ENCODE measurements at places on chromosomes 7 and 10.

DNA sequence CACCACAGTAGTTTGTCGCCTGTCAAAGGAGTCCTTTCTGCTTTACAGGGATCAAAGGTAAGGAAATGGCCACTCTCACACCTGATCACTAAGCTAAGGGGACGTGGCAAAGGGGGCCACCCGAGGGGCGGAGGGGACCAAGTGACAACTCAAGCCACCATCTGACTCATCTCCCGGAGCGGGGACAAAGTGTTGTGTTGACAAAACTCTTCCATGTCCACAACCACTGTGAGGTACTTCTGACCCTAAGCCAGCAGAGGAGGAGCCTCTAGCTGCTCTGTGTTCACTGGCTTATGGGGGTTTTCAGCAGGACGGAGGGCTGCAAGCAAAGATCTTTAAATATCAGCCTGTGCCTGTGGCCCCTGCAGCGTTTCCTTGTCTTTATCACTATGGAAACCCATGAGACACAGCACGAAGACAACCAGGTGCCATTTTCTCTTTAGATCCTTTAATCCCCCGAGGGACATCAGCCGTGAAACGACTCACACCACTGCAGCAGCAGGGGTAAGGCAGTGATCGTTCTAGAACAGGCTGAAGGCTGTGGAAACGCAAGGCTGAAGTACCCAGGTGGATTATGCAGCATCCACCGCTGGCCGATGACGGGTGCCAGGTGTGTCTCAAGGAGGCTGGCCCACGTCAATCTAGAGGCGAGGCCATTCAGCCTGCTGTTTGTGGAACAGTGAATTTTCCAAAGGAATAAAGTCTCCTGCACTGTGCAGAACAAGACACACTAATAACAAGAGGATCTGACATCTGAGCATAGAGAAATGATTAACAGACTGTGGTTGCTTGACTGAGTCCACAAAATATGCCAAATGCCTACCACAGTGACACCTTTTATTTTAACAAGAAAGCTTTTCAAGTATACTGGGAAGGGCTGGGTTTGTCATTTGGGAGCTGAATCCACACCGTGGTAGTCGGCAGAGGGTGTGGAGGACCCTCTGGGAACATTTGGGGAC, 26.6 kb upstream of the DDC start:
- no peak for DNase-seq

DNA sequence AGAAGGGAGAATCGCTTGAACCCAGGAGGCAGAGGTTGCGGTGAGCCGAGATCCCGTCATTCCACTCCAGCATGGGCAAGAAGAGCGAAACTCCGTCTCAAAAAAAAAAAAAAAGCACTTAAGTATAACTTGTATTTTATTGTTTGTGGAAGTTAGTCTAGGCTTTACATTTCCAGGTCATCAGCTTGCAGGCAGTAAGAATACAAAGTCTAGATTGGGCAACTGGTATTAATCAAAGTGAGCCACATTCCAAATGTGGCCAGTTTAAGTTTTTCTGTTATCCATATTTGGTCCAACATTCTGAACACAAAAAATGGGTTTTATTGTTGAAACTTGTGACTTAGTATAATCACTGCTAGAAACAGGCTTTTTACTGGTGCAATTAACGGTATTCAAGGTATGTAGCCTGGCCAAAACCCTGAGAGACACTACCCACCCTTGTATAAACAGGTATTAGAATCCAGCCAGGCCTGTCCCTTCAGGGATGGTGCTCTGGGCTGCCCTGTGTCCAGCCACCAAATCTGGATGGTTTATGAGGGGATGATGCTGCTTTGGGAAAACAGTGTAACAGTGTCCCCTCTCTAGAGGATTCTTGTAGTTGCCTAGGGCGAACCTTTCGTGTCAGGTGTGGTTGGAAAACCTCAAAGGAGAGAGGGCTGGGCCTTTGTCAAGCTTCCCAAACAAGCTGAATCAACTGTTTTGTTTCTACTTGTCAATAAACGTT, 122.1 kb upstream of the EFCAB10 start:
- DNase-seq, result no peak

DNA sequence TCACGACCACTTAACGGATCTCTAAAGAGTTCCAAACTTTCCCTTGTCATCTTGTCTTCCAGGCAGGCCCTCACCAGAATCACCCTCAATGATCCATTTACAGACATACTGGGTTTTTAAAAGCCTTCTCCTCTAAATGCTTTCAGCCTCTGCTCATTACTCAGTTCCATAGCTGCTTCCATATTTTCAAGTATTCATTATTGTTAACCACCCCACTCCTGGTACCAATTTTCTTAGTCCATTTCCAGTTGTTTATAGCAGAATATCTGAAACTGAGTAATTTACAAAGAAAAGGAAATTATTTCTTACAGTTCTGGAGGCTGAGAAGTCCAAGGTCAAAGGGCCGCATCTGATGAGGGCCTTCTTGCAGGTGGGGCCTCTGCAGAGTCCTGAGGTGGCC, 56.5 kb upstream of the NKX6-2 start:
- no peak for DNase-seq

- DNase-seq, result peak; percentile 94
Measured at GRCh38 chr10:102394079-102394800, 1.3 kb upstream of the NFKB2 start.

DNA sequence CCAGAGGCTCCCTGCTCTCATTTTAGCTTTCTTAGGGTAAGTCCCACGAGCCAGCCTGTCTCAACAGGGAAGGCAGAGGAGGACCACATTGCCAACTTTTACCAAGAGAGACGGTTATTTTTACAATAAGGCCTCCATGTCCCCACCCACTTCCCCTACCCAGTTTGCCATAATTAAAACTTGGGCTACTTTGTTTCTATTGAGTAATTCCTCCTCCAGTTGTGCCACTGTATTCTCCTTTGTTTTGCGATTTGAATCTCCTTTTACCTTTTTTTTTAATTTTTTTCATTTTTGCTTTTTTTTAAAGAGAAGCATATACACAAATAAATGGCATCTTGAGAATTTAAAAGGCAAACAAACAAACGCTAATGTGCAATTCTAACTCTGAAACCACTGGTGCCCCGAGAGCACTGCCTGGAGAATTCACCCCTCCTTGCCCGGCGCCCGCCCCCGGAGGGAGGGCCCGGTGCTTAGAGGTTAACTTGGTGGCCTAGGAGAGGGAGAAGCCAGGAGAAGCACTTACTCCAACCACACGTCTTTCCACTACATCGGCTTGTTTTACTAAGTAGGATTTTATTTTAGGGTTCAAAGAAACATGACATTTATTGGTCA, 282.3 kb downstream of the USP6NL start:
- DNase-seq, result no peak

DNA sequence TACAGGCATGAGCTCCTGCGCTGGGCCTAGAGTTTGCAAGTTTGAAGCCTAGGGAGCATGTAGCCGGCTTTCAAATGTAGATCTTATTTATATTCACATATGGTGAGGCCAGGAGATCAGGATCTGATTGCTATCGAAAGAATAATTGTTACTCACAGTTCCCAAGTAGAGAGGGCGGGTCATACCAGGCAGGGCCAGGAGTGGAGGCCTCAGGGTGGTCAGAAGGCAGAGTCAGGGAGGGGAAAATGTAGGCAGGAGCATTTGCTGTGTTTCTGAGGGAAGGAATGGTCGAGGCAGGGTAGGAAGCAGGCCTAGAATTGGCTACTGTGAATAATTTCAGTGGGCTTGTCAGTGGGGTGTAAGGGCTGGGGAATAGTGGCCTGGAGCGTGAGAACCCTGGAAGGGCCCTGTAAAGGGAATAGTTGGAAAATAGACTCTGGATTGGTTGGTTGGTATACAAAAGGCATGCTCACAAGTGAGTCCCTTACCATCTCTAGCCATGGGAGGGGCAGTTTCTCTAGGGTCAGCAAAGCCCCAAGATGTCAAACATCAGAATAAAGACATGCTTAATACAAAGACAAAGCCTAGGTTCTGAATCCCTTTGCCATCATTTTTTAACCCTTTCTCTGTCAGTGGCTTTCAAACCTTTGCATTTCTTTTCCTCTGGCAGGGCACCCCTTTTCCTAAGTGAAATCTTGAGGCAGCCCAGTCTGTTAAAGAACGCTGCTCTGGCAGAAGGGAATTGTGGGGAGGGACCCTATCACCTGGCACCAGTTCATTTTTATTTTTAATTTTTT, 36.0 kb upstream of the DLG5 start:
- no peak for DNase-seq

- DNase-seq, result no peak
Measured at GRCh38 chr7:24050991-24051560, 232.9 kb upstream of the NPY start.

GRCh38 chr10:26249681-26250080, 33.1 kb downstream of the GAD2 start:
- no peak for DNase-seq

- no peak for DNase-seq
Measured at GRCh38 chr7:90266808-90267207, 21.8 kb downstream of the CFAP69 start.

- no peak for DNase-seq
Measured at GRCh38 chr7:37686556-37687345, 3.2 kb downstream of the GPR141 start.

DNA sequence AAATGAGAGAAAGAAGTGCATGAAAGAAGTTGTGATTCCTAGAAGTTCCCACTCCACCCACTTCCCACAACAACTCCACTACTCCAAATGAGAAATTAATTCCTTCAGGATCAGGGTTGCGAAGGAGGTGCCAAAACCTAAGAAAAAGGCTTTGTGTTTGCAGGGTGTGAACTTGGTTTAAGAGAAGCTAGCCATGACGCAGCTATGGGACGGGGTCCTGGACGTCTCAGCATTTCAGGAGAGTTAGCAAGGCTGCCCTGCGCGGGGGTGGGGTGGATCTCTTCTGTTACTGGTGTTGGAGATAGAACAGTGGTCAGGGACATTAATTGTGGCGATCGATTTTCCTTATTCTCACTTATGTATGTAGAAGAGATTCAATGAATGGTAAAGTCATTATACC, 61.2 kb downstream of the CHST3 start:
- DNase-seq, result no peak

- DNase-seq, result no peak
Measured at GRCh38 chr10:53606981-53607380, 834.4 kb upstream of the MBL2 start.

GRCh38 chr7:158828133-158829020, 932 bp downstream of the ESYT2 start:
- DNase-seq, result no peak

DNA sequence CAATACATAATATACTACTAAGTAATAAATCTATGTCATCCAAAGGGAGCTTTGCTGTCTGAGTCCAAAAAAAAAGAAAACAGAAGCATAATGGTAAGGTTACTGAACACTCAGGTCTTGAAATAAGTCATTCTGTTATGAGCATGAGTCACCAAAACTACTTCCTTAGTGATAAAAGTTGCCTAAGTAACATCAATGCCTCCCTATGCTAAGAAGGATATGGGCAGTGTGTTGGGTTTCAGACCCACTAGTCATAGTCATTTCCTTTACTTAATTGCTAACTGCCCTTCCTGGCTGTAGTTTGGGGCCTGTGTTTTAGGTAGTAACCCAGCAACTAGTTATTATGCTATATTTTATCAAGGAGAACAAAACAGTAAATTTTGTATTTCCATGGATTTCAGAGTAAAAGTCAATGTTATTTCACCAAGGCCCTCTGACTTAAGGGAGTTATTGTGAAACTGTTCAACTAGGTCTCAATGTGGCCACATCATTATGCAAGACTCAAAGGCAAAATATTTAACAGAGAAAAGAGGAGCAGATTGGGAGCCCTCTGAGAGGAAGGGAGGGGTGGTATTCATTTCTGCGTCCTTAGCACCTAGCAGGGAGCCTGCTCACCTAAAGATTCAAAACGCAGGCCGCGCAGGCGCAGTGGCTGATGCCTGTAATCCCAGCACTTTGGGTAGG, 11.7 kb upstream of the VIM start:
- DNase-seq, result no peak

DNA sequence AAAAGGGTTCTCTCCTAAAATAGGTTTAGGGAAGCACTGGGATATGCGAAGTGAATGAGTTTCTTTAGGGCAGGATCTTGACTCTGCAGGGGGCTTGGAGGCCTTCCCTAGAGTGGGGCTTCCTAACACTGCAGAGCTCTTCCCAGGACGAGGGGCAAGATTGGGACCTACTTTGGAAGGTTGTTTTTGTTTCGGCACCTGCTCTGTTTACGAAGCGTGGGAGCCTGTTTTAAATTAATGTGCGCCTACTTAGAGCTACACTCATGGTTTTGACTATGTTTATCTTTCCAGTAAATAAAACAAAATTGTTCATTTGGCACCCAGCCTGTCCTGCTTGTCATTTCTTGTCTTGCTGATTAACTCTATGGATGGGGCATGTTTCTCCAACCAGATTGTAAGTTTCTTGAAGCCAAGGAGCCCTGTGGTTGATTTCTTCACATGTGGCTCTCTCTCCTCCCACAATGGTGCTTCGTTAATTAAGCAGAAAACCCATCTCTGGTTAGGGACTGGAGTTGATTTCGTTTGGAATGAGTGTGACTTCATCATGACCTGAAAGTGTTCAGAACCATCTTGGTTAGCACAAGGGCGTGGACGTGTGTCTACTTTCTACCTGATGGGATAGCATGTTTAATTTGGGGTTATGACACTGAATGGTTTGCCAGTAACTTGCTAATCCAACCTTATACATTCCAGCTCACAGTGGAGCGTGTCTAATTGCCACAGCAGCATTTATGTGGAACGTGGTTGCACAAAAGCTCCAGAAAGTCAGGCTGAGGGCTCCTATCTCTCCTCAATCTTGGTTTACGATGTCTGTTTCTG, 98.1 kb downstream of the TCF7L2 start:
- DNase-seq, result no peak

DNA sequence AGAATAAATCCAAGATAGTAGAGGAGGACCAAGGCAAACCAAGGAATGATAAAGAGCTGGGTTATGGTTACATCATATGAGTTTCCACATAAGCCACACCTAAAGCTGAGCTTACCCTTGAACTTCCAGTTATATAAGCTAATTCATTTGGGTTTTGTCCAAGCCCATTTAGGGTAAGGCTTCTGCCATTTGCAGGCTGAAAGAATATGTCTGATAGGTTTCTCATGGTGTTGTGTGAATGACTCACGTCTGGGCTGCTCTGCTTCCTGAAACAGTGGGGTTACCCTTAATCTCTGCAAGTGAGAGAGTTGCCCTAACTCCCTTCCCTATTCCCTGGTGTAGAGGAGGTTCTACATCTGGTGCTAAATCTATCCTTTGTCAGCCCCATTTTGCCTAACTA, 60.8 kb downstream of the PTTG1IP2 start:
- no peak for DNase-seq

GRCh38 chr7:134886353-134887057, 99.8 kb upstream of the AGBL3 start:
- DNase-seq, result no peak

GRCh38 chr10:114520453-114520852, 116.2 kb upstream of the AFAP1L2 start:
- DNase-seq, result no peak

- DNase-seq, result no peak
Measured at GRCh38 chr7:143878884-143879283, 23.1 kb downstream of the TCAF1 start.

DNA sequence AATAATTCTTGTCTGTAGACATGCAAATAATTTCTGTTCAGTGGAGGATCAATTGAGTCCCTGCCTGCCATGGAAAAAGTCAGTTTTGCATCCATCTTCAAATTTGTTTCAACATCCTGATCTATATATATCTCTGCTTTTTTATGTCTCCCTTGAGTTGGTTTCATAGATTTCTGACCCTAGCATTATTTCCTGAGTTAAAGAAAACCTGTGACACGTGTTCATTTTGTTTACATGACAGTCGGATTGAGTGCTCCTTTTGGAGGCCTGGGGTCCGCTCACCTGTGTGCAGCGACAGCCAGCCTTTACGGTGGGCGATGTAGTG, 674 bp downstream of the MRPS24 start:
- DNase-seq, result no peak

- DNase-seq, result no peak
Measured at GRCh38 chr7:39507866-39508551, 58.2 kb upstream of the YAE1 start.

GRCh38 chr10:52774600-52775106, 2.1 kb upstream of the MBL2 start:
- no peak for DNase-seq
